ENCODE measurements at places on chromosomes 12 and 14. TPM values are rescaled to one million over a fixed set of nuclear protein-coding genes. Genes with fewer than 3 reads are reported as not detected.

Gene KRT73
- not detected for total RNA-seq

Gene LRP1-AS
- total RNA-seq, result not detected

Gene KLC1
- total RNA-seq, result 130 TPM

Gene TMEM119
- not detected for total RNA-seq

Gene PKP2
- total RNA-seq, result 0.19 TPM

Gene CCDC88C
- total RNA-seq, result 60.7 TPM

Gene PRB2
- total RNA-seq, result not detected
